Activated CD4-positive, alpha-beta T cell treated with anti-CD3 and anti-CD28 coated beads for 36 hours (primary cell): ENCODE measurements at places on chromosomes 4 and X. TPM values are rescaled to one million over a fixed set of nuclear protein-coding genes. Genes with fewer than 3 reads are reported as not detected.

Gene OPRPN
- not detected for total RNA-seq

Gene POF1B
- total RNA-seq: not detected

Gene HSFX1
- total RNA-seq: 0.25 TPM

GRCh38 chr4:122456231-122457116 is at the start of gene IL2:
Gene IL2, minus strand, starts transcription at chr4:122456725. Its CDS starts 285 bp downstream, at chr4:122456440.
- peak; percentile 31 for DNase-seq

DNA sequence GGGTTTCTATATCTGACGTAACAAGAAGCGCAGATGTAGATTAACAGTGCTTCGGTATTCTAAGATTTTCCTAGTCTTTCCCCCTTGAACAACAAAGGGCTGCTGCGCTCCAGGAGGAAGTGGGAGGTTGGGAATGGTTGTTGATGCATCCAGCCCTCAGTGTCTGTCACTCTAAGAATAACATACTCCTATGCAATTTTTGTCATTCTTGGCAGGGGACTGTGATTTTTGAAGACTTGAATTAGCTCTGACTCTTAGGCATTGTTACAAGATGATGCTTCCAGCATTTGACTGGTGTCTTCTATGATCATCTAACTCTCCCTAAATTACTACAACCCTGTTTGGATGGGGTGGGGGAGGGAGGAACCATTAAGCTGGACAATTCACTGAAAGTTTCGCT is 394.2 kb downstream of the ARHGAP24 start:
- no peak for DNase-seq

DNA sequence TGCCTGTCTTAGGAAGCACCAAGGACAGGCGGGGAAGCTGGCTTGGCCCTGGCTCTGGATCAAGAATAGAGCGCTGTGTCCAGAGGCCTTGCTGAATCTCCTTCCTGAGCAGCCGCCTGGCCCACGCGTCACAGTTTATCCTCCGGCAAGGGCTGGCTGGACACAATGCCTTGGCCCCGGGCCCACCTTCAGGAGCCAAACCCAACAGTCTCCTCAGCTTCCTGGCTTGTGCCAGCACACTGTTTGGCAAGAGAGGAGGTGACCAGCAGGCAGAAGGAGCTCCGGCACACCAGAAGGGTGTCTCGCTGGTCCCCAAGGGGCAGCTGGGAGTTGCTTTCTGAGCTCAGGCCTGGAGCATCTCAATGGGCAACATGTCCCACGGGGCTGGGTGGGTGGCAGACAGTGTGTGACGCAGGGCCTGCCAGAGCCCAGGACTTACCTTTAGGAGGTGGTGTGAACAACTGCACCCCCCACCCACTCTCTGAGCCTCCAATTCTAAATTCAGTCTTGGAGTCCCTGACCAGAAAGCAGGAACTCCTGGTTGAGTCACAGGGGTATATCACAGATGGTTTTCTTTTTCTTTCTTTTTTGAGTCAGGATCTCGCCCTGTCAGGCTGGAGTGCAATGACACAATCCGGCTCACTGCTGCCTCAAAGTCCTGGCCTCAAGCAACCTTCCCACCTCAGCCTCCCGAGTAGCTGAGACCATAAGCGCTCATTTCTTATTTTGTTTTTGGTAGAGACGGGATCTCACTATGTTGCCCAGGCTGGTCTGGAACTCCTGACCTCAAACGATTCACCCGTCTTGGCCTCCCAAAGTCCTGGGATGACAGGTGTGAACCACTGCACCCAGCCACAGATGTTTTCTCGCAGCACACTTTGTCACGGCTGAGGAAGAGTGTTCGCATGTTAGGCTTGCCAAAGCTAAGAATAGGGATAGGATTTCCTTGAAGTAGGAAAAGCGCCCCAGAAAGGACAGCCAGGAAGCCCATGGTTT is 361.2 kb downstream of the BCOR start:
- peak; percentile 24 for DNase-seq

GRCh38 chrX:14084466-14084865 is 54.8 kb upstream of the GEMIN8 start:
- DNase-seq: no peak

Gene GAGE12E
- total RNA-seq: not detected

Gene MAGEB1
- total RNA-seq: not detected

DNA sequence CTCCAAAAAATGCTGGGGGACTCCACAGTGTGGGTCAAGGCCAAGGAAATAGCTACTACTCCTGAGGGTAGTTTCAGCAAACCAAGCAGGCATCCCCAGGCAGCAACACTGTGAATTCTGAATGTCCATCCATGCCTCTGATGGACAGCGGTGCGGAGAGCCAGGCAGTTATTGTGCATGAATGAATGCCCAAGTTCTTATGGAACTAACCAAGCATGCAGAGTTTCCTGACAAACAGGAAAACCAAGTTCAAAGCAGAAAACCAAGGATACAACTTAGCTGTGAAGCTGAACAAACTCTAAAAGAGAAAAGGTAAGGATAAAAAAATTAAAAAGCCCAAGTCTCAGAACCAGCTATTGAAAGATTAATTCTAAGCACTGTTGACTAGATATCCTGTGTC is 642.6 kb upstream of the HS3ST1 start:
- no peak for DNase-seq

Gene OFD1
- total RNA-seq: 28.0 TPM

Gene AMTN
- not detected for total RNA-seq

Gene MAGEC2
- not detected for total RNA-seq

GRCh38 chr4:3746701-3747580 is 19.2 kb upstream of the ADRA2C start:
- no peak for DNase-seq
